ENCODE measurements at places on chromosomes 5 and 9.

- DNase-seq = no peak
These were observed 37.7 kb downstream of the SPARC start for GRCh38 chr5:151648988-151649387.

DNA sequence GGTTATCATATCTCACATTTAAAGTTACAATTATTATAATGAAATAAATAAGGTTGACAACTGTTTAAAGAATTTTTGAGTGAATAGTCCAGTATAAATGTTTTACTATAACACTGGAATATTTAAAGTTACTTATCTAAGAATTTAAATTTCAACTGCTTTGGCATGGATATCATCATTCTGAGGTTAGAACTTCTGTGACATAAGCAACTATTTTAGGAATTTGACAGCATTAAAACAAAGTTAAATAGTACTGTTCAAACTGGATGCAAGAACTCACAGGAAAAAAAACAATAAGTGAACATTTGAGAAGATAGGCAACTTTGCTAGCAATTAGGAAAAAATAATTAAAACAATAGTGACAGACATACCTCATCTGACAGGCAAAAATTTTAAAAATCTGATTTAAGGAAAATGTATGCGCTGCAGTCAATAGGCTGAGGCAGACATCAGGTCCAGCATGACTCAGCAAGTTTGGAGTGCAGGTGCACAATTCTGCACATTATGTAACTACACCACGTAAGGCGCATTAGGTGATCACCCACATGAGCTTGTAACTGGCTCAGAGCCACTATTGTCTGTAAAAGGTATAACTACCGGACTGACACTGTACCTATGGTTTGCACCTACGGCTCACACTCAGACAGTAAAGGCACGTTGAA lies 180.6 kb downstream of the PDE4D start:
- DNase-seq = peak; percentile 37

DNA sequence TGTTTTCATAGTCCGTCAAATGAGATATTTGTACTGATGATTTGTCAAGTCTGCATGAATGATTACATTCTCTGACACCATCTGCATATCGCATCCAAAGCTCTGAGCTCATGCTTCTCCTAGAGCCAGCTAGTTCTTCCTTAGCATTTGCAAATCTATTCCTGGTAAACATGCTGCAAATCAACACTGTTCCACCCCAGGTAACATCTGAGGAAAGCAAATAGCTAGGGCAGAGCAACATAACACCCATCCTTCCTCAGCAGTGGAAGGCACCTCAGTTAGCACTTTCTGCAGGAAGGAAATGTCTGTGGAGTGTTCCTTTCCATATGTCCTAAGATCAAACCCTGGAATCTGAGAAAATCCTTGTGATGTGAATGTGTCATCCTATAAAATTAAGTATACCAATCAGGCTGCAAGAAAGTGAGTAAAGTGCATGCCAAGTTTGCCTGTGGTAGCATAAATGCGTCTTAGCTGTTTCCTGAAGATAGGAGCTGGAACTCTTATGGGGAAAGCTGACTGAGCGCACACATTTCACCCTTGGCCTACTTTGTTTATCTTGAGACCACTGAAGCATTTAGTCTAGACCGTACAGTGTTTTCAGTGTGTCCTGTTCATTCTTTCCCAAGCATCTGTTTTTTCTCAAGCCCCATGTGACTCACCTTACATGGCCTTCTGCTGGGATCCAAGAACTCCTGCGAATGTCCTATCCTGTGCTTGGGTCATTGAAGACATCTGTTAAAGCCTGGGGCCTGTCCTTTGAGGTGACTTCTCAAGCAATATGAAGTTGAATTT lies 50.9 kb upstream of the STARD4 start:
- peak; percentile 54 for DNase-seq

GRCh38 chr9:4011054-4011453 lies 288.8 kb downstream of the GLIS3 start:
- DNase-seq = no peak

GRCh38 chr9:3698531-3698930 lies 172.7 kb upstream of the RFX3 start:
- DNase-seq = no peak

- no peak for DNase-seq
These were observed 3.4 kb downstream of the SLC2A6 start for GRCh38 chr9:133475292-133476012.

Measured in fibroblast of lung (primary cell).